Right cardiac atrium (tissue), 5 donors: ENCODE measurements at places on chromosomes 5 and 9.

- DNase-seq: no peak
Observed at GRCh38 chr9:126650404-126651341, 36.9 kb downstream of the LMX1B start.

DNA sequence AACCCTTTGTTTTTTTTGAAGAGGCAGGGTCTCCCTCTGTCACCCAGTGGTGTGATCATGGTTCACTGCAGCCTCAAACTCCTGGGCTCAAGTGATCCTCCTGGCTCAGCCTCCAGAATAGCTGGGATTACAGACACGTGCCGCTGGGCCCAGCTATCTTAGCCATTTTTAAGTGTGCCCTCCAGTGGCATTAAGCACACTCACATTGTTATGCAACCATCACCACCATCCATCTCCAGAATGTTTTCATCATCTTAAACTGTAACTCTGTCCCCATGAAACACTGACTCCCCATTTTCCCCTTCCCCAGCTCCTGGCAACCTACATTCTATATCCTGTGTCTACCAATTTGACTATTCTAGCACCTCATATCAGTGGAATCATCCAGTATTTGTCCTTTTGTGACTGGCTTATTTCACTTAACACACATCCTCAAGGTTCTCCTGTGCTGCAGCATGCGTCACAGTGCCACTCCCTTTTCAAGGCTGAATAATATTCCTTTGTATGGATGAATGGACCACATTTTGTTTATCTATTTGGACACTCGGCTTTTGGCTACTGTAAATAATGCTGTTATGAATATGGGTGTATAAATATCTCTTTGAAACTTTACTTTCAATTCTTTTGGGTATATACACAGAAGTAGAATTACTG is 12.5 kb upstream of the RAPGEF1 start:
- DNase-seq: no peak

DNA sequence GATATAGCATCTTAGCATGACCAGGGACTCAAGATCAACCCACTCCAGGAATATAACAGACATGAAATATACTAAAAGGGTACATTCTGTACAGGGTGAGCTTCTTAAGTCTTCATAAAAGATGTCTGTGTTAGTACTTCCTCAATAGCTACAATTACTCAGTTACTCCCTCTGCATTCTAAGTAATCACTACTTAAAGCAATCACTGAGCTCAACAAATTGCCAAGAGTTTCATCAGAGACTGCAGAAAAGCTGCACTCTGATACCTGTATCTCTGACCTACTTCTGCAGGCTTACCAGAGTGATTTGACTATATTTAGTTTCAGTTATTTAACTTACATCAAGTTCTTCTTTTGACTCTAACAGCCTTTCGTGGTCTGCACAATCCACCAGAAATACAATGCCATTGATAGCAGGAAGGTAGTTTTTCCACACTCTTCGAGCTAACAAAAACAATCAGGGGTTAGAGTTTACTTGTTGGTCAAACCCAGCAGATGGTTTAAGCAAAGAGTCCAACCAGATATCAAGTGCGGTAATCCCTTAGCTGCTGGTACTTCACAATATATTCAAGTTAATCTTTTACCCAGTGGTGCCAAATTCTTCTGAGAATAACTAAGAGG is 23.3 kb downstream of the SAR1B start:
- DNase-seq: no peak

DNA sequence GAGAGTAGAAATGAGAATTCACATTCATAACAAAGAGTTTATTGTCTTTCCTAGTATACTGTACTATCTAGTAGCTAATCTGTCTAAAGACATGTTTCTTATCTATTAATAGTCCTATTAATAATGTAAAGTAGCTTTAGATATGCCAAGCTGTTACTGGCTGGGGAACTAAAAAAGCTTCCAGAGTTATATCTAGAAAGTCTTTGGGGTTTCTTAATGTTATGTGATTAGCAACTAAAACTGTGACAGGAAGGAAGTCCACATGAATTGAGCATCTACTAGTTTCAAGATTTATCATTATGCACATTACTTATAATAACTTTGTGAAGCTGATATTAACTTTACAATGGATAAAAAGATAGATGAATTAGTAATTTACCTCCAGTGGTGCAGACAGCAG is 122.7 kb upstream of the CDKN2B start:
- DNase-seq: no peak

DNA sequence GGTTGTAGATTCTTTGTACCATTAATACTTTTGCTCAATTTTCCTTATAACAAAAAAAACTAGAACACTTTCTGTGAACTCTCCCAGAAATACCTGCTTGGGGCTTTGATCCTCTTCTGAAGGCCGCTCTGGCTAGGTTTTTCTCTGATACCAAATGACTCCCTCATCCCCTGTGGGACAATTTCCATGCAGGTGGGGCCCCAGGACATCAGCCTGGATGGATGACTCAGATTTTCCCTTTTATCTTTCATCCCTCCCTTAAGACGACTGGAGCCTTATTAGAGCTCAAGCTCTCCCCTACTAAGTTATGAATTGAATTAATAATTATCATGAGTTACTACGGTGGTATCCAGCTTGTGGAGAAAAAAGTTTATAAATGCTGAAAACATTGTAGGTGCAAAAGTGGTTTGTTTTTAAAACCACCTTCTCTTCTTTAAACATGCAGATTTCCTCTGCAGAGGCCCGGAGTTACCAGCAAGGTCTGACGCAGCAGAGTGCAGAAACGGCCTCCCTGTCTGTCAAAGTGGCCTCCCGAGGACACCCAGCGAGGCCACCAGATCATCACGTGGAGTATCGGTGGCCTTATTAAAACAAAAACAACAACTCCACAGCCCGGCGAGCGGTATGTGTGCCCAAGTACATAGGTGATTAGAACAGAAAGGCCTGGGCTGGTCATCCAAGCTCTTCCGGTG is 50.8 kb upstream of the IRX4 start:
- DNase-seq: no peak

DNA sequence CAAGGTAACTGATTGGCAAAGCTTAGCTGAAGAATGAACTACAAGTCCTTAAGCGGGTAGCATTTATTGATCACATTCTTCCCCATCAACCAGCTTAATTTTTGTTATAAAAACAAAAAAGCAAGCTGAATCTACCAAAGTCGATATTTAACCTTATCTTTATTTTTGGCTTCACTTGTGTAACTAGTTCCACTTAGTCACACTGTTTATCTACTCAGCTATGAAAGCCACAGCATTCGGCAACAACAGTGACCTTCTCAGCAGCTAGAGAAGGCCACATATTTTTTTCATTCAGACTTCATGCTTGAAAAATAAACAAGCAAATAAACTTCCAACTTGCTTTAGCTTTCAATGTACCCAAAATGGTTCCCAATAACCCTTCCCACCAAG is 69.4 kb downstream of the KLHL3 start:
- DNase-seq: no peak

DNA sequence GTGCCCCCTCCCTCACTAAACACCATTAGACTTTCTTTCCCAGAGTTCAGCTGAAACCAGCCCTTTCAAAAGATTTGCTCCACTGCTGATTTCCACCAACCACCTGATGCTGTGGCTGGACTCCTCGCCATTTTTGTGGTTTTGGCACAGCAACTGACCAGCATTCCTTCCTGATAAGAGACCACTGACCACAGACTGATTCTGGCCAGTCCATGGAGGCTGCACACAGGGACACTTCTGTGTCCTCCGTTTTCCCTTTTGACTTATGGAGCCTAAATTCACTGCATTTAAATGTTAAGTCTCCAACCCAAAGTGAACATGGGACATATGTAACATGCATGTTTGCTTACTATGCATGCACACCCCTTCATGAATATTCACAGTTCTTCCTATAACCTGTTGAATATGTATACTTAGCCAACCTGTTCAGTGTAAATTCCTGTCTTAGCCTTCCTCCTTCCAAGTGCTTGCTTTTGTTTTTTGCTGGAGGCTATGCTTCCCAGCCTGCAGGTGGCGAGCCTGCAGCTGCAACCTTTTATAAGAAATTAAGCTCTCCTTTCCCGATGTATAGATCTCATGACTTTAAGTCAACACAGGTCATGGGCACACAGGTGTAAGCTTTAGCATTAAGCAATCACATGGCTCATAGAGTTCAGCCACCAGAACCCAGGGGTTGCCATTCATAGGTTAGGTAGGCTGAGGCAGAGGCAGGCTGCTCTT is 78.7 kb downstream of the ACTL7B start:
- DNase-seq: peak; percentile 55

DNA sequence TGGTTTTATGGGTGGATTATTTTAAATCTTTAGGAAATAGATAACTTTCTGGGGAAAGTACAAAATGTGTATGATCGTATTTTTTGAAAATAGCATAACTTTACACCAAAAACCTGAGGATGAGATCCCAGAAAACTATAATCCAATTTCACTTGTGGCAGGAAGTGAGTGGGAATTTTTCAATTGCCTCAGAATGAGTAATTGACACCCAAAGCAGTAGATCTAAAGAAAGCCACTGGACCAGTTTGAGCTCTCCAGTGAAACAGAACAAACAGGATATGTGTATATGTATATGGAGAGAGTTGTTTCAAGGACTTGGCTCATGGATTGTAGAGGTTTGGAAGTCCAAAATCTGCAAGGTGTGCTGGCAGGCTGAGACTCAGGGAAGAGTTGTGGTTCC is 109.2 kb upstream of the SHB start:
- no peak for DNase-seq
